Activated CD4-positive, alpha-beta T cell treated with anti-CD3 and anti-CD28 coated beads, Interleukin-2, amount 10 ng/mL, durations not matched to agents 24 days and 14 days (primary cell): ENCODE measurements at places on chromosomes 3 and 15. TPM values are rescaled to one million over a fixed set of nuclear protein-coding genes. Genes with fewer than 3 reads are reported as not detected.

DNA sequence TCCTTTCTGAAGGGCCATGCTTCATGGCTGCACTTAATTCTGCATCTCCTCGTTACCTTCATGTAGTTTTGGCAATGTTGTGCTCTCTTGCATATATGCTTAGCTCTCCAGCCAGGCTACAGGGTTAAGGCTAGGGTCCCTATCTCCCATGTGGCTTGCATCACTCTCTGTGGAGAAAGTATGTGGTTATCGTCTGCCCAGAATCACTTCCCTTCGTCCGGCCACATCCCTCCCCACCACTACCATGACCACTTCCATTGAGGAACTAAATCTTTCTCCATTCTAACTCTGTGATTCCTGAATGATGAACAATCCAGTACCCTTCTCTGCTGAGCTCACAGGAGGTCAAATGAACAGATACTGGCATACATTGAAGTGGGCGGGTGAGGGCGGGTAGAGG, 34.0 kb downstream of the WWTR1 start:
- H3K4me1 ChIP-seq: peaks cover 18% of the 10 kb centered on the region
- H3K36me3 ChIP-seq: no peaks in the 10 kb centered on the region
- DNase-seq: no peak
- no peak overlapping the region for H3K4me3 ChIP-seq
- H3K27ac ChIP-seq: no peak overlapping the region
- H3K27me3 ChIP-seq: peaks cover 13% of the 10 kb centered on the region

DNA sequence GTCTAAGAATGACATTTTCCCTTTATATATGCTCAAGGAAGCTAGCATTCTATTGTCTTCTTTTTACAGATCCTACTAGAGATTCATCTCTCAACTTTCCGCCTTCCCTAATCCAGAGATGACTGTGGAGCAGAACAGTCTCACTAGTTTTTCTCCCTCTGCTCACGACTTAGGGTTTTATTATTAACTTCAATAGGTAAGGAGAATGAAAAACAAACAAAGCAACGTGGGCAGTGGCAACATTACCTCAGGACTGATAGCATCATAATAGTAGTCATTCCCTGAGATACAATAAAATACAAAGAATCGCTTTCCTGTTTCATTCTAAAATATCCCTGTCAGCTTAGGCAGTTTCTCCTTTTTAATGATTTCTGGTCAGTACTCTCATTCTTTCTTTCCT, 154.3 kb upstream of the PLAAT1 start:
- no peak overlapping the region for H3K4me3 ChIP-seq
- no peaks in the 10 kb centered on the region for H3K4me1 ChIP-seq
- no peak for DNase-seq
- H3K36me3 ChIP-seq: no peaks in the 10 kb centered on the region
- no peak overlapping the region for H3K27ac ChIP-seq
- peaks cover 6% of the 10 kb centered on the region for H3K27me3 ChIP-seq

DNA sequence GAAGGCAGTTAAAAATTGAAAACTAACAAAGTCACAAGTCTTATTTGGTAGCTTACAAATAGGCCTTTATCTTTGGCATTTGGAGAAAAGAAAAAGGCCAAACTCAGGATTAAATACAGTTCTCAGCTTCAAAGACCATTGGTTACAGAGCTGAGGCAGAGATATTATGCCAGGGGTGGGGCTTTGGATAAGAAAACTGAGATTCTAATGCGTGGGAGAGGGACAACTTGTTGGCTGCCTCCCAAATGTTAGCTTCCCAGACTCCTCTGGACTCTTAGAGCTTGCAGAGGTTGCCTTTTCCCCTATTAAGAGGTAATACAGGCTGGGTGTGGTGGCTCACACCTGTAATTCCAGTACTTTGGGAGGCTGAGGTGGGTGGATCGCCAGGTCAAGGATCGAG, 231.8 kb downstream of the SQOR start:
- H3K27me3 ChIP-seq: no peaks in the 10 kb centered on the region
- no peaks in the 10 kb centered on the region for H3K4me1 ChIP-seq
- H3K27ac ChIP-seq: no peak overlapping the region

DNA sequence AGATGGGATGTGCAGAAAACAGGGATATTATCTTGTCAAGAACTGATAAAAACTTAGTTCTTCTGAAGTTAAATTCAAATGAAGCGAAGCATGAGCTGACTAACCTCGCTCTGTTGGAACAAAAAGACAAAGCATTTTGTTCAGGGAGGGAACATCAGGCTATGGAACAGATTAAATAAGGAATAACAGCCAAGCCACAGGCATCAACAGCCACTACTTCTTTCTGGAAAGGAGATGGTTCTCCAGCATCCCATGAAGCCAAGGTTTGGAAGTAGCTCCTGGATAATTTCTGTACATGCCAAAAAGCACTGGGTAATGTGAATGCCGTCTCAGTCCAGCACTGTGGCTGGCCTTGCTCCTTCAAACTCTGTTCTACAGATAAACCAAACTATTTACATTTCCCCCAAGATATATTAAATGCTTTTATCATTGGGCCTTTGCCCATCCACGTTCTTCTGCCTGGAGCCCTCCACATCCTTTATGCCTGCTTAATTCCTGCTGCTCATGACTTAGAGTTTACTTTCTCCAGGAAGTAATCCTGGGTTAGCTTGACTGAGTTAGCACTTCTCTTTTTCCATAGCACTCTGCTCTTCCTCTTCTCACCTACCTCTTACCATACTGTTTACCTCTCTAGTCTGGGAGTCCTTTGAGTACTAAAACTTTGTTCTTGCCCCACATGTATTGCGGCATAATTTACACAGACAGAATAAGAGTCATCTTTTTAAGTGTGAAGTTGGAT, 232.0 kb downstream of the CLSTN2 start:
- H3K27me3 ChIP-seq: no peaks in the 10 kb centered on the region
- no peak overlapping the region for H3K27ac ChIP-seq
- DNase-seq: no peak
- H3K4me3 ChIP-seq: no peak overlapping the region

- DNase-seq: peak; percentile 92
- peak overlapping the region; percentile 88 for H3K4me3 ChIP-seq
- peak overlapping the region; percentile 93 for H3K27ac ChIP-seq
- peaks cover 15% of the 10 kb centered on the region for H3K36me3 ChIP-seq
- peaks cover 51% of the 10 kb centered on the region for H3K4me1 ChIP-seq
Measured at GRCh38 chr15:85380812-85381642, 624 bp downstream of the AKAP13 start.

- H3K4me1 ChIP-seq: peaks cover 26% of the 10 kb centered on the region
- H3K4me3 ChIP-seq: no peak overlapping the region
- peaks cover 15% of the 10 kb centered on the region for H3K36me3 ChIP-seq
- no peak for DNase-seq
- no peaks in the 10 kb centered on the region for H3K27me3 ChIP-seq
Measured at GRCh38 chr3:14439501-14440167, 37.2 kb downstream of the SLC6A6 start.

DNA sequence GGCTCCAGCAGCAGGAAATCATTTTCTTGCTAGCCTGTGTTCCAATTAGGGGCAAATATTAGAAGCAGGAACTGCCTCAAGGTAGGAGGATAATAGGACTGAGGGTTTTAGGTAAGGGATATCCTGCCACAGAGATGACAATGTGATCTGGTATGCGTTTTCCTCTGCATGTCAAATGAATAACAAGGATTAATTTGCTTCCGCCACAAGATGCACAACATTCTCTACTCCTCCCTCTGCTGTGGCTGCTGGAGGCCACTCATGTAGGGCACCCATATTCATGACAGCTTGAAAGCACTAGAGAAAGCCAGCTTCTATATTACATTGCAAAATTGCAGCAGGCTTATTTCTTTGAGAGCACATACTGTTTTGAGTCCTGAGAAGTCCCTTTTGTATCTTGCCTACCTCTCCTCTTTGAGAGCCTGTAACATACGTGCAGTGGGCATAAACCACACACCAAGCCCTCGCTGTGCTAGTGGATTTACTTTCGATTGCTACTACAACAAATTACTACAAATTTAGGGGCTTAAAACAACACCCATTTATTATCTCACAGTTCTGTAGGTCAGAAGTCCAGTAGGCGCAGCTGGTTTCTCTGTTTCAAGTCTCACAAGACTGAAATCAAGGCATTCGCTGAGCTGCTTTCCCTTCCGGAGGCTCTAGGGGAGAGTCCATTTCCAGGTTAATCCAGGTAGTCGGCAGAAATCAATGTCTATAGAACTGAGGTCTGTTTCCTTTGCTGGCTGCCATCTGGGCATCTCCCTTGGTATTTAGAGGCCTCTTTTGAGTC, 5.9 kb upstream of the CD47 start:
- H3K27me3 ChIP-seq: no peaks in the 10 kb centered on the region
- peak; percentile 52 for DNase-seq
- no peak overlapping the region for H3K4me3 ChIP-seq
- no peak overlapping the region for H3K27ac ChIP-seq
- no peaks in the 10 kb centered on the region for H3K36me3 ChIP-seq

GRCh38 chr3:175046601-175047000, 187.5 kb downstream of the NAALADL2 start:
- H3K4me3 ChIP-seq: no peak overlapping the region
- DNase-seq: no peak
- H3K4me1 ChIP-seq: no peaks in the 10 kb centered on the region
- H3K36me3 ChIP-seq: no peaks in the 10 kb centered on the region

DNA sequence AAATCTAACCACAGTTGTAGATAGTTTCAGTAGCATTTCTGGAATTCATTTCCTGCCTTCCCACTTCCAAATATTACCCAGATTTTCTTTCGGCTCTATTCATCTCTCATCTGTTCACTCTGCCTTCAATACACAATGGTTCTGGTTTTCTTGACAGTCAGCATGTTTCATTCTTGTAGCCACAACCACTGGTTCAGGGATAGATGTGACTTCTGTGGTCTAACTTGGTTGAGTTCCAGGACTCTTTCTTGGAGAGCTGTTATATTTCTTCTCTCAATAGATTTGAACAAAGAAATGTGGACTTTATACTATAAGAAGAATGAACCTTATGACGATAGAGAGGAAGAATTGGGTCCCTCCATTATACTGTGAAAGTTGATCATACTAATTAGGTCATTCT, 228.8 kb downstream of the NSUN3 start:
- no peaks in the 10 kb centered on the region for H3K36me3 ChIP-seq
- no peak overlapping the region for H3K4me3 ChIP-seq
- no peaks in the 10 kb centered on the region for H3K4me1 ChIP-seq
- no peak overlapping the region for H3K27ac ChIP-seq
- DNase-seq: no peak
- no peaks in the 10 kb centered on the region for H3K27me3 ChIP-seq

GRCh38 chr3:172096881-172097420, 57.6 kb downstream of the FNDC3B start:
- H3K27me3 ChIP-seq: no peaks in the 10 kb centered on the region
- H3K4me3 ChIP-seq: no peak overlapping the region
- no peak overlapping the region for H3K27ac ChIP-seq
- H3K4me1 ChIP-seq: peaks cover 36% of the 10 kb centered on the region
- no peak for DNase-seq
- H3K36me3 ChIP-seq: peaks cover 4% of the 10 kb centered on the region

DNA sequence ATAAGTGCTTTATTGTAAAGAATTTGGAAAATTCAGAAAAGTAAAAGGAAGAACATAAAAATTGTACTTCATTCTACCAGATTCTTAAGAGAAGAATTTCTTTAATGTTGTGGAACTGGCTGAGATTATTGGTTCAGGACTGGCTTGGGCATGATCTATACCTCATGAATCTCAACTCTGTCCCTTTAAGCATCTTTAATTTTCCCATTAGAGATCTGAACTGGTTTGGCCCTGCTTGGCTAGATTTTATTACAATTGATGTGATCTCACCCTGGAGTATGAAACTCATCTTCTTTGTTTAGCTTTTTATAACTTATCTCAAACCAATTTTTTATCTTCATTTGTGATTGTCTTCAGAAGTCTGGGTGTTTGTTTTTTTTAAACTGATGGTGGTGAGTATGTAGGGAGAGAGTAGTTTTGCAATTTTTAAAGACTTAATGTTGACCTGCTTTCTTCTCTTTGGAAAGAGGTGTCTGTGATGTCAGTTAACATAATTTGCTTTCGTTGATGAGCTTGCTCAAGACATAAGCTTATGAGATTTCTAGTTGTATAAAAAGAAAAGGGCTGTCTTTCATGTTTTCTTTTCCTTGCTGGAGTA, 61.9 kb downstream of the ZNF609 start:
- H3K27ac ChIP-seq: no peak overlapping the region
- H3K4me3 ChIP-seq: no peak overlapping the region
- H3K36me3 ChIP-seq: peaks cover 15% of the 10 kb centered on the region
- no peaks in the 10 kb centered on the region for H3K27me3 ChIP-seq

- no peak for DNase-seq
- H3K27me3 ChIP-seq: peaks cover 8% of the 10 kb centered on the region
- no peak overlapping the region for H3K27ac ChIP-seq
- H3K4me3 ChIP-seq: no peak overlapping the region
- peaks cover 2% of the 10 kb centered on the region for H3K36me3 ChIP-seq
- H3K4me1 ChIP-seq: peaks cover 4% of the 10 kb centered on the region
Measured at GRCh38 chr3:192940129-192940528, 22.5 kb upstream of the MB21D2 start.

DNA sequence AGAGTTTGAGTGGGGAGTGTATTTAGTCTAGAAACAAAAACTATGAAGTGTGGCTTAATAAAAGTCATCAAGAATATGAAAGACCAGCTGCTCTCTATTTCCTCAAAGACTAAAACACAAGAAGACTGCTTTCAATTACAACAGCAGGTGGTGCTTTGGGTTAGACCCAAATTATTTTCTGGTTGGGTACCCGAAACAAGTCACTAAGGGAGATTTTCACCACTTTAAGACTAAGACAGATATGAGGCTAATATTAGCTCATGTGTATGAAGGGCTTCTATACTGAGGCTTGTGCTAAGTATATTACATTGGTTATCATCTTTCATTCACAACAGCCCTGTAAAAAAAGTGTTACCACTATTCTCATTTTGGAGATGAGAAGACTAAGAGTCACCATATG, 43.1 kb downstream of the COL8A1 start:
- H3K27me3 ChIP-seq: peaks cover 4% of the 10 kb centered on the region
- no peak overlapping the region for H3K4me3 ChIP-seq
- no peaks in the 10 kb centered on the region for H3K4me1 ChIP-seq
- no peaks in the 10 kb centered on the region for H3K36me3 ChIP-seq
- no peak overlapping the region for H3K27ac ChIP-seq

Gene ARHGEF26
- 0.09 and 0.12 TPM in 2 replicates for total RNA-seq

Gene ARID3B
- 31.1 and 33.9 TPM in 2 replicates for total RNA-seq

Gene CLRN1
- total RNA-seq: not detected in 2 replicates

Gene TRAT1
- 61.0 and 66.6 TPM in 2 replicates for total RNA-seq

Gene TM4SF18
- not detected in 2 replicates for total RNA-seq

Gene GP5
- 0.12 and 0.26 TPM in 2 replicates for total RNA-seq

Gene SCG5
- total RNA-seq: 1.5 and 2.2 TPM in 2 replicates

Gene NAA80
- total RNA-seq: 17.3 and 20.0 TPM in 2 replicates

Gene VIPR1
- 0.68 and 0.80 TPM in 2 replicates for total RNA-seq
